Activated CD4-positive, CD25-positive, alpha-beta regulatory T cell treated with anti-CD3 and anti-CD28 coated beads, Interleukin-2, amount 50 U/mL, for 24 hours (primary cell): ENCODE measurements at places on chromosomes 2 and 18.

GRCh38 chr2:33267756-33268155 lies 208.7 kb upstream of the RASGRP3 start:
- no peak for ATAC-seq

DNA sequence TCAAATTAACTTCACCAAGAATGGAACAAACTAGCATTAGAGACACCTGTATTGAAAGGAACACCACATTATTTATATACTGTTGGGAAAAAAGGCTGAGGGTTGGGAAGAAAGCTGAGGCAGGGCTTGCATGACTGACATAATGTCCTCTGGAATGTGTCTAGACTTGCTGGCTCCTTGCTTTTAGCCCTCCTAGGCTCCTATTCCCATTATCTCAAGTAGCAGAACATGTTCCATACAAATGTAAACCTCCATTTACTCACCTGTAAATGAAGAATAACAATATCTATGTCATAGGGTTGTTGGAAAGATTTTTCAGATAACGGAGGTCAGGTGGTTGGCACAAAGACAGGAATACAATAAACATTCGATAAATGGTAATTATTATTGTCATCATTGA lies 976 bp upstream of the ACADL start:
- ATAC-seq, result no peak

DNA sequence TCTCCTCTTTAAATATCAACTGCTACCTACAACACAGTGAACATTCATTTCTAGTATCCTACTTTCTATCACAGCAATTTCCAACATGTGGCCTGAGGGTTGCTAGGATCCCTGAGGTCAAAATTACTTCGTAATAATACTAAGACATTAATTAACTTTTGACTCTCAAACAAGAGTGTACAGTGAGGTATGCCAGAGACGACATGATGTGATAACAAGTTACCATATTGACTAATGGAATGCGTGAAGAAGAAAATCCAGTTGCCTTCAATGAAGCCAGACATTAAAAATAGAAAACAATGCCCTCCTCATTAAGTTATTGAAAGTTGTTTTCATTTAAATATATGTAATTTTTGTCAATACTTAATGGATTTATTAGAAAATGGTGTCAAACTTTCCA lies 13.1 kb downstream of the ORC2 start:
- ATAC-seq, result no peak

GRCh38 chr2:144550911-144551310 lies 31.0 kb upstream of the ZEB2 start:
- no peak for ATAC-seq

- ATAC-seq, result peak; percentile 73
Observed at GRCh38 chr2:157596992-157597681, 31.5 kb downstream of the ACVR1C start.
